Heart left ventricle (tissue), 16 donors: ENCODE measurements at places on chromosomes 5 and 9. TPM values are rescaled to one million over a fixed set of nuclear protein-coding genes. Genes with fewer than 3 reads are reported as not detected.

The UHRF2 gene
- 20.6 TPM for total RNA-seq

GRCh38 chr5:124436294-124436693, 310.1 kb downstream of the ZNF608 start:
- no peaks in the 10 kb centered on the region for H3K27me3 ChIP-seq
- no peak overlapping the region for H3K4me3 ChIP-seq
- DNase-seq = no peak
- H3K27ac ChIP-seq = no peak overlapping the region

- no peaks in the 10 kb centered on the region for H3K4me1 ChIP-seq
- peak overlapping the region; percentile 90 for H3K27ac ChIP-seq
These were observed 288.7 kb downstream of the DOCK8 start for GRCh38 chr9:503326-503725.

DNA sequence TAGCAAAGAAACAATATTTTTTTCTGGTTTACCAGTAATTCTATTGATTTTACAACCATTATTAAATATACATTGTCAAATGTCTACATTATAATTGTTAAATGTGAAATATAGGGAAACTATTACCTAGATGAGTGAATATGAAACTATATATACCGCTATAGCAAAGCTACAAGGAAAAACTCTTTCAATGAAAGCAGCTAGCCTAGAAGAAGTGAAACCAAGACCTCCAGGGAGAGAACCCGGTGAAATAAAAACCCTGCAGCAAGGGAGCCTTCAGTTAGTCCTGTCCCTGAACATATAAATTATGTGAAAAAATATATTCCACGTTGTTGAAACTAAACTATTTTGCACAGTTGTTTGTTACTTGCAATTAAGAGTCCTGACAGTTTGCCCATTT, 913.1 kb downstream of the EFNA5 start:
- H3K36me3 ChIP-seq = no peaks in the 10 kb centered on the region
- no peaks in the 10 kb centered on the region for H3K4me1 ChIP-seq
- H3K4me3 ChIP-seq = no peak overlapping the region
- no peak overlapping the region for H3K27ac ChIP-seq
- H3K27me3 ChIP-seq = no peaks in the 10 kb centered on the region

The MARCOL gene
- total RNA-seq = not detected

The PIP5K1B gene
- total RNA-seq = 45.5 TPM

DNA sequence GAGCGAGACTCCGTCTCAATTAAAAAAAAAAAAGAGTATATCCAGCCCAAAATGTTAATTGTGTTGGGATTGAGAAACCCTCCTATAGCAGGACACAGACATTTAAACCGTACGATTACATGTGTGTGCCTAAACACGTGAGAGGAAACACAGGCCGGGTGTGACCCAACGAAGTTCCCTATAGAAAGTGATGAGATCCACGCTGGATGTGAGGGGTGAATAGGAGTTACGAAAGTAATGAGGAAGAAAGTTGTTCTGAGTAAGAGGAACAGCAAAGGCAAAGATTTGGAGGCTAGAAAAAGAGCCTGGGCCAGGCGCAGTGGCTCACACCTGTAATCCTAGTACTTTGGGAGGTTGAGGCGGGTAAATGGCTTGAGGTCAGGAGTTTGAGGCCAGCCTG, 13.6 kb downstream of the NAIF1 start:
- peaks cover 36% of the 10 kb centered on the region for H3K4me1 ChIP-seq
- H3K27ac ChIP-seq = no peak overlapping the region
- H3K36me3 ChIP-seq = no peaks in the 10 kb centered on the region
- H3K27me3 ChIP-seq = no peaks in the 10 kb centered on the region

The TAF11L5 gene
- total RNA-seq = not detected

- H3K36me3 ChIP-seq = no peaks in the 10 kb centered on the region
- H3K4me3 ChIP-seq = no peak overlapping the region
- DNase-seq = no peak
- H3K27ac ChIP-seq = no peak overlapping the region
- H3K27me3 ChIP-seq = no peaks in the 10 kb centered on the region
These were observed 29.3 kb upstream of the CRB2 start for GRCh38 chr9:123326662-123327093.

- no peaks in the 10 kb centered on the region for H3K27me3 ChIP-seq
- no peak for DNase-seq
- H3K27ac ChIP-seq = no peak overlapping the region
- H3K4me3 ChIP-seq = no peak overlapping the region
These were observed 54.4 kb downstream of the ARSB start for GRCh38 chr5:78930721-78931120.

- H3K4me1 ChIP-seq = no peaks in the 10 kb centered on the region
- H3K27ac ChIP-seq = no peak overlapping the region
- DNase-seq = no peak
These were observed 25.5 kb downstream of the FOXI1 start for GRCh38 chr5:170131235-170131634.

DNA sequence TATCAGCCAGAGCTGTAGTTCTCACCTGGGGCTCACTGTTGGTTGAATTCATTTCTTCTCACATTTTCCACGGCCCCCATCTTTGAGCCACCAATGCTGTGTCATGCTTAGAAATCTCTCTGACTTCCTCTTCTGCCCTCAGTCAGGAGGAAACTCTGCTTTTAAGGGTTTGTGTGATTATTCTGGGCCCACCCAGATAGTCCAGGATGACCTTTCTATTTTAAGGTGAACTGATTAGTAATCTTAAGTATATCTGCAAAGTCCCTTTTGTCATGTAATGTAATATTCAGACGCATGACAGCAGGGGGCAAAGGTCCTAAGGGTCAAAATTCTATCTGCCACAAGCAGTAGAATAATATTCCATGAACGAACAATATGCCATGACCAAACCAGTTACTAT, 88.4 kb downstream of the AK8 start:
- no peak for DNase-seq
- H3K4me1 ChIP-seq = no peaks in the 10 kb centered on the region
- H3K36me3 ChIP-seq = no peaks in the 10 kb centered on the region
- no peak overlapping the region for H3K4me3 ChIP-seq
- H3K27ac ChIP-seq = no peak overlapping the region

GRCh38 chr9:135296735-135297455, 182.7 kb upstream of the PPP1R26 start:
- H3K4me3 ChIP-seq = no peak overlapping the region
- H3K27ac ChIP-seq = no peak overlapping the region
- H3K4me1 ChIP-seq = peaks cover 5% of the 10 kb centered on the region
- no peaks in the 10 kb centered on the region for H3K36me3 ChIP-seq

DNA sequence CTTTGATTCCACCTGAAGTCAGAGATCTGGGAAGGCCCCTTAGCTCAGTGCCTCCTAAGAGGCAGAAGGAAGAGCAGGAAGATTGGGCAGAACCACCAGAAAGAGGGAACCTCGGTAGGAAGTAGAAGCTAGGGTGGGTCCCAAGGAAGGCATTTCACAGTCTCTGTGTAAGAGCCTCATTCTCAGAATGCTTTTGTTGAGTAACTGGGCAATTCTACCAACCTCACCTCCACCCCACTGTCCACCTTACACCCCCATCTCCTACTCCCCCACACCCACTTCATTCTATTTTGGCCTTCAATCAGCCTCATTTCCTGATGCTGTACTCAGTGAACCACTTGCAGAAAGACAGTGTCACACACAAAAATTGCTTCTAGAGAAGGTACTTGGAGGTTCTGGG, 3.5 kb downstream of the HBEGF start:
- H3K4me1 ChIP-seq = peaks cover 53% of the 10 kb centered on the region
- H3K27ac ChIP-seq = peak overlapping the region; percentile 60
- H3K27me3 ChIP-seq = no peaks in the 10 kb centered on the region

The SPATA24 gene
- 10.7 TPM for total RNA-seq

The LSM11 gene
- total RNA-seq = 0.97 TPM

The NINJ1 gene
- total RNA-seq = 42.2 TPM

DNA sequence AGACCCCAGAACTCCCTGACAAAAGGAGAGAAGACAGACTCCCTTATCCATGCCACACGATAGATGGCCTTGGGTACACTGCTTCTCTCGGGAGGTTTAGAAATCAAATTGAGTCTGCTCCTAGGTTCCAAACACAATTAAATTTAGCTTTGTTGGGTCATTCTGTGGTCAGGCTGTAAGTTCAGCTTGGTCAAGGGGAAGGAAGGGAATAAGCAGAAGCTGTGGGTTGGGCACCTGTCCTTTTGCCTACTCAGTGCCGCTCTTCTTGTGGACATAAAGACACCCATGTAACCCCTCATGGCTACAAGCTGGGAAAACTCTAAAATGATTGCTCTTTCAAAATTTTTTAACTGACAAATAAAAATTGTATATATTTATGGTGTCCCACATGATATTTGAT, 19.1 kb upstream of the AK3 start:
- no peaks in the 10 kb centered on the region for H3K27me3 ChIP-seq
- no peaks in the 10 kb centered on the region for H3K36me3 ChIP-seq
- no peak overlapping the region for H3K4me3 ChIP-seq
- H3K27ac ChIP-seq = no peak overlapping the region
- no peak for DNase-seq

The GRXCR2 gene
- not detected for total RNA-seq

The PDE6A gene
- 0.08 TPM for total RNA-seq

DNA sequence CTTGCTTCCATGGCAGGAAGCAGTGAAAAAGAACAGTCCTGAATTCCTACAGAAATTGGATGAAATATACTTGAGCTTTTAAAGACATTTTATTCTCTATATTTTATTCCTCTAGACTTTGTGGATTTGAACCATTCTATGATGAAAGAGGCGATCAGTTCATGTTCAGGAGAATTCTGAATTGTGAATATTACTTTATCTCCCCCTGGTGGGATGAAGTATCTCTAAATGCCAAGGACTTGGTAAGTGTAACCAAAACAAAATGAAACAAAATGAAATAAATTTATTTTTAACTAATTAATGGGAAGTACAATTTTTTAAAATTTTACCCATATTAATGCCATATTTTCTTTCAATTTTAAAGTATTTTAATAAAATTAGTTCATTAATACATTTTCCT, 34.1 kb downstream of the STARD4 start:
- no peaks in the 10 kb centered on the region for H3K4me1 ChIP-seq
- no peak for DNase-seq
- no peak overlapping the region for H3K27ac ChIP-seq
- H3K27me3 ChIP-seq = no peaks in the 10 kb centered on the region

- H3K36me3 ChIP-seq = no peaks in the 10 kb centered on the region
- H3K27me3 ChIP-seq = peaks cover 17% of the 10 kb centered on the region
- no peak for DNase-seq
- no peaks in the 10 kb centered on the region for H3K4me1 ChIP-seq
These were observed 9.4 kb upstream of the EFNA5 start for GRCh38 chr5:107680099-107680498.

The COL15A1 gene
- total RNA-seq = 37.5 TPM

DNA sequence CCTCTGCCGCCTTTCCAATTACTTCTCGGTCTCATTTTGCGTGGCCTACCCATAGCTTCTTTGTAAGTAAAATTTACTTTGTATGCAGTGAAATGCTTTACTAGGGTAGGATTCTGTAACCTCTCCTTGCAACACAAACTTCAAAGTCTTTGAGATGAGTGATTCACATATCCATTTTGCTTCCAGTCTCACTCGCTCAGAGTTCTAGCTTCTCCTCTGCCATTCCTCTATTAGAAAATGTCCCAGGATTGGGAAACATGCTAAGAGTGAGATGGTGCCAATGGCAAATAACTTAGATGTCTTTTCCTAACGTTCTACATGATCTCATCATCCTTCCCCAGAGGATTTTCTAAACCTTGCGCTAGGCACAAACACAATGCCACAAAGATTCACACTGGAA, 270.5 kb upstream of the SLC30A5 start:
- no peaks in the 10 kb centered on the region for H3K36me3 ChIP-seq
- H3K4me3 ChIP-seq = no peak overlapping the region
- DNase-seq = no peak
- H3K27ac ChIP-seq = no peak overlapping the region

The STK32A gene
- 0.19 TPM for total RNA-seq

DNA sequence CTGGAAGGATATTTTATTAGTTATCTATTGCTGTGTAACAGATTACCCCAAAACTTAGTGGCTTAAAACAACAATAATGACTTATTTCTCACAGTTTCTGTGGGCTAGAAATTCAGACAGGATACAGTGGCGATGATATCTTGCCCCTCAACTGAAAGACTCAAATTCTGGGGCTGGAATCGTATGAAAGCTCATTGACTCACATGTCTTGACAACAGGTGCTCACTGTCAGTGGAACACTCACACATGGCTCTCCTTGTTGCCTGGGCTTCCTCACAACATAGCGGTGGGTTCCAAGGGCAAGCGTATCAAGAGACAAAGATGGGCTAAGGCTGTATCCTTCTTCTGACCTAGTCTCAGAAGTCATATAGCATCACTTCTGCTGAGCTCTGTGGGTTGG, 3.7 kb upstream of the GNPDA1 start:
- no peak overlapping the region for H3K27ac ChIP-seq

The ADAM19 gene
- total RNA-seq = 27.0 TPM

- no peaks in the 10 kb centered on the region for H3K36me3 ChIP-seq
- peak; percentile 45 for DNase-seq
- no peaks in the 10 kb centered on the region for H3K27me3 ChIP-seq
- H3K4me3 ChIP-seq = no peak overlapping the region
- peaks cover 6% of the 10 kb centered on the region for H3K4me1 ChIP-seq
These were observed 66.4 kb downstream of the COL5A1 start for GRCh38 chr9:134707731-134708671.

The SLC25A2 gene
- not detected for total RNA-seq

- no peak overlapping the region for H3K27ac ChIP-seq
- DNase-seq = no peak
- H3K36me3 ChIP-seq = no peaks in the 10 kb centered on the region
- no peaks in the 10 kb centered on the region for H3K27me3 ChIP-seq
These were observed 46.2 kb downstream of the NTNG2 start for GRCh38 chr9:132207839-132208615.

The OSTF1 gene
- 24.3 TPM for total RNA-seq

DNA sequence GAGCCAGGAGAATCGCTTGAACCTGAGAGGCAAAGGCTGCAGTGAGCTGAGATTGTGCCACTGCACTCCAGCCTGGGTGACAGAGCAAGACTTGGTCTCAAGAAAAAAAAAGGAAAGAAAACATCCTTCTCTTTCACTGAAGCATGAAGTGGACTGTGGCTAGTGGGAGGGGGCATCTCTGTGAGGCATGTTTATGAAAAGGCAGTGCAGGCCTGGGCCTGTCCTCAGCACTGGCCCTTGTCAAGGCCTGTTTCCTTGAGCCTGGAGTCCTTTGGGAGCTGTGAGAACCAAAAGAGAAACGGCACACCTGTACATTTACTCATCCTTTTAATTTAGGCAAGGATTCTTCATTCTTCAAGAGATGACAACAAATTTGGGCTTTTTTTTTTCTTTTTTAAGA, 18.3 kb upstream of the FUBP3 start:
- H3K27me3 ChIP-seq = no peaks in the 10 kb centered on the region
- no peak for DNase-seq
- H3K36me3 ChIP-seq = no peaks in the 10 kb centered on the region
- no peak overlapping the region for H3K4me3 ChIP-seq
- H3K4me1 ChIP-seq = no peaks in the 10 kb centered on the region
- no peak overlapping the region for H3K27ac ChIP-seq

- no peaks in the 10 kb centered on the region for H3K27me3 ChIP-seq
- H3K27ac ChIP-seq = peak overlapping the region; percentile 96
- no peak for DNase-seq
- H3K36me3 ChIP-seq = peaks cover 9% of the 10 kb centered on the region
These were observed 600 bp downstream of the ENC1 start for GRCh38 chr5:74639807-74640449.
